ACHN (cell line): ENCODE measurements at places on chromosomes 12 and 14.

- DNase-seq: no peak
These were observed 219.3 kb downstream of the TRHDE start for GRCh38 chr12:72491426-72491825.

GRCh38 chr12:46267575-46267824 lies 1.3 kb downstream of the SLC38A1 start:
- no peak for DNase-seq

GRCh38 chr14:85182282-85182681 lies 347.7 kb upstream of the FLRT2 start:
- DNase-seq: no peak

GRCh38 chr12:57242329-57242690 lies 8.7 kb downstream of the STAC3 start:
- DNase-seq: no peak

- no peak for DNase-seq
These were observed 41.6 kb upstream of the STON2 start for GRCh38 chr14:81441626-81442134.

GRCh38 chr14:89618330-89618708 lies 201.3 kb upstream of the FOXN3 start:
- no peak for DNase-seq
